ENCODE measurements at places on chromosomes 11 and 22. TPM values are rescaled to one million over a fixed set of nuclear protein-coding genes. Genes with fewer than 3 reads are reported as not detected.

The CAPN1 gene
- 144 TPM for total RNA-seq

The TCN2 gene
- total RNA-seq: 23.4 TPM

The C11orf68 gene
- total RNA-seq: 36.0 TPM

The SLC22A8 gene
- not detected for total RNA-seq

The RFPL2 gene
- total RNA-seq: not detected

The OR4S1 gene
- total RNA-seq: not detected

The C11orf87 gene
- total RNA-seq: not detected

The TSPAN32 gene
- 0.76 TPM for total RNA-seq

The OR52N4 gene
- not detected for total RNA-seq

The FAM227A gene
- 0.83 TPM for total RNA-seq

The RTN4RL2 gene
- 2.9 TPM for total RNA-seq

The RIMBP3B gene
- total RNA-seq: 0.42 TPM

The MUC15 gene
- not detected for total RNA-seq
